ENCODE measurements at places on chromosomes 5 and 9.

- no peak for DNase-seq
These were observed 5.9 kb downstream of the YTHDC2 start for GRCh38 chr5:113519412-113519811.

DNA sequence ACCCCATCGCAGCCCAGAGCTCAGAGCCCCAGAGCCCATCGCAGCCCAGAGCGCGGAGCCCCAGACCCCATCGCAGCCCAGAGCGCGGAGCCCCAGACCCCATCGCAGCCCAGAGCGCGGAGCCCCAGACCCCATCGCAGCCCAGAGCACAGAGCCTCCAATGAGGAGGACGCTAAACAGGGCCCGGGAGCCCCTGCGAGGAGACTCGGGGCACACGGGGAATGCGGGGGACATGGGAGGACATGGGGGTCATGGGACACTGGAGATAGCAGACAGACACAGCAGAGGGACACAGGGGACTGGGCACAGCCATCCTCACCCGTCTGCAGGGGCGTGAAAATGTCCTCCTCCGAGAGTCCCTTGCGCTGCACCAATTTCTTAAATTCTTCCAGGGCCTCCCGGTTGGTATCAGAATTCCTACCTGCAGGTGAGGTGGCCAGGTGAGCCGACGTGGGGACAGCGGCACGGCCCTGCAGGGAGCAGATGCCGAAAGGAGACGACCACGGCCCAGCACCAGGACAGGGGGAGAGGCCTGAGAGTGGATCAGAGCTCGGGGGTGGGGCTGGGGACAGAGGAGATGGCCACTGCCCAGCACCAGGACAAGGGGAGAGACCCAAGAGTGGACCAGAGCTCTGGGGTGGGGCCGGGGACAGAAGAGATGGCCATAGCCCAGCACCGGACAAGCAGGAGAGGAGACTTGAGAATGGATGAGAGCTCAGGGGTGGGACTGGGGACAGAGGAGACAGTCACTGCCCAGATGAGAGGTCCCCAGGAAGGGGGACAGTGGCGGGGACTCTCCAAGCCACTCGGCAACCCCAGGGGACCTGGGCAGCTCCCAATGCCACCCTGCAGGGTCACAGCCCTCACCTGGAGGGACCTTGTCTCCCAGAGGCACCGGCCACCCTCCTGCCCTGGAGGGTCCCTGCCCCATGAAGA is 2.8 kb downstream of the OBP2B start:
- DNase-seq, result no peak

GRCh38 chr5:1089621-1090040 is 22.2 kb downstream of the SLC12A7 start:
- DNase-seq, result no peak

GRCh38 chr9:108150736-108151586 is 661.4 kb upstream of the KLF4 start:
- DNase-seq, result peak; percentile 13

- DNase-seq, result no peak
These were observed 44.8 kb downstream of the ANXA2R start for GRCh38 chr5:42995360-42995751.

DNA sequence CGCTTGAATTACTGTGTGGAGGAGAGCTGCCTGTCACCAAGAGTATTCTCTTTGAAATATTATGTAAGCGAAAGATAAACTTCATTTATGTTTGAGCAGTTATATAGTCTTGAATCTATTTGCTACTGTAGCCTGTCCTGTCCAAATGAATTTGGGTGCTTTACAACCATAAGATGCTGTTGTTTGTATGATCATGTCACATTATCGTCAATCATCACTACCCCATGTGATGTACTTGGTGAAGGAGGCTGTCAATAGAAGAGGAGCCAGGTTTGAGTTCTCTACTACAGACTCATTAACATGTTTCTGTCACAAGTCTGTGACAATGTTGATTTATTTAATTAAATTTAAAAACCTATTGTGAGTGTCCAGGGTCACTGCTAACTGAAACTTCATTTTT is 403.3 kb upstream of the MEF2C start:
- no peak for DNase-seq

DNA sequence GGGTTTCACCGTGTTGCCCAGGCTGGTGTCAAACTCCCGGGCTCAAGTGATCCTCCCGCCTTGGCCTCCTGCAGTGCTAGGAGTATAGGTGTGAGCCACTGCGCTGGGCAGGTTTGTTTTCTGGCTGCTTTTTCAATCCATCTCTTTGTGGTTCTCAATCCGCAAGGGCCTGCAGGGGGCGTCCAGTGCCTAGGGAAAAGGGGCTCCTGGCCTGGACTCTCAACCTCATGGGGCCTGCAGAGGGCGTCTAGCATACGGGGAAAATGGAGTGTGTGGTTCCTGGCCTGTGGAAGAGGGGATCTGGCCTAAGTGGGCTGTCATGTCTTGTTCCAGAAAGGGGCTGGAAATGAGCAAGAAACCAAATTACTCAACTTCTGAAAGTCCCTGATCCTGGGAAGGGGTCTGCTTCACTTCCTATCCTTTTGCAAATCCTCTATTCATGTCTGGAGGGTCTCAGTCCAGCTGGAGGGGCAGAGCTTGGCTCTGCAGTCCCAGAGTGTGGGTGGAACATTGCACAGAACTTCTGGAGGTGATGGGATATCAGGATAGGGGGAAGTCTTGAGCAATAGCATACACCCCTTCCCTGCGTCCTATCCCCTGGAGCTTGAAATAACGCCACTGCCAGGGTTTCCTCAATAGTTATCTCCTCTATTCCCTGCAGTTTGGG is 12.7 kb upstream of the CCL27 start:
- DNase-seq, result no peak

DNA sequence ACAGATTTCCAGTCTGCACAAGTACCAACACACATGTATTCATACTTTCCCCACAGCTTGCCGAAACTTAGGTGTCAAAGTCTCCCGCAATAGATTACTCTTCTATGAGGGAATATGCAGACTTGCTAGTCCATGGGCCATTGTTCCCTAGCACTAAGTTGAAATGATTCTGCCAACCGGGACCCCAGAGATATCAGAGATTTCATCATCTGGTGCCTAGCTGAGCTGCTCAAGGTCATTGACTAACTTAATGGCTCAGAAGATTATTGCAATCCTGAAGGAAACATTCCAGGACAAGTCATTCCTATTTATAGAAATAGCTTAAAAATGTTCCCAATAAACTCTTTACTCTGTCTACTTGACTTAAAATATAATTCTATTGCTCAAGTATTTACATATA is 202.6 kb downstream of the PIK3R1 start:
- no peak for DNase-seq

DNA sequence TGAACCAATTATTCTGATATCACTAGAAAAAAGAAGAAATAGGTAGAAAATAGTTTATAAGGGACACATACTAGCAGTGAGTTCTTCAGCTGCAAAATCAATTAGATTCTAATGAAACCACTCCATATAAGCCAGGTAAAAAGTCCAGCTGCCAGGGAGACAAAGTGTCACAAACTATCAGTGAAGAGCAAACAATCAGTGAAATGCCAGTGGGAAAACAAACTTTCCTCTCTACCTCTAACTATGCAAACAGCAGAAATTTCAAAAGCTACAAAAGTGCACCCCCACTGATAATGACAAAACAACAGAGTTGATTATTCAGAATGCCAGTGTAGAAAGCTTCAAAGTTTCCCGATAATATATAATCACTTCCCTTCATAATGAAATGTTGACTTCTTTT is 637.2 kb upstream of the ITGA1 start:
- DNase-seq, result no peak

DNA sequence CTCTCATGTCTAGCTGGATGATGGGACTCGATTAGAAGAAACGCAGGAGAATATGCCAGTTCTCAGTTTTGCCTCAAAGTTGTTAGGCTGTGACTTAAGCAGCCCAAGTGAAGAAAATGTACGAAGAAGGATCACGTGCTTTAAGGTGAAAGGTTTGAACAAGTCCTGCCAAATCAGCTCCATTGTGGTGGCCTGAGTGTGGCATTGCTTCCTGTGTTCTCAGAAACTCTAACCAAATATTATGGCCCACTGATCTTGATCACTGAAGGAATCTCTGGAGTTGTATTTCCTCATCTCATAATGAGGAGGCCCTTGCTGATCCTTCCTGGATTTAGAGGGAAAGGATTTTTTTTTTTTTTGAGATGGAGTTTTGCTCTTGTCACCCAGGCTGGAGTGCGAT is 44.0 kb downstream of the OTULIN start:
- no peak for DNase-seq

DNA sequence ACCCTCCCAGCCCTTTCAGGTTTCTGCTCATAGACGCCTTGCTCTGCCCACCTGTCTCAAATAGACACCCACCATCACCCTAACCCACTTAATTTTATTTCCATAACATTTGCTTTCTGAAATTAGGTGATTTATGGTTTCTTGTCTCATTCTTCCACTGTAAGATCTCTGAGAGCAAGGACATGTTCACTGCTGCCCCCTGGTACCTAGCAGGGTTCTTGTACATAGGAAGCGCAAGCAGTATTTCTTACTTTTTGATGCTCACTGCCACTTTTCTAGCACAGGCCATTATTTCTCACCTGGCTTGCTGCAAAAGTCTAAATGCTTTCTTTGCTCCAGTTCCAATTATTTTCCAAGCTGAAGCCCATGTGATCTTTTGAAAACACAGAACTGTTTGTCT is 16.8 kb downstream of the C9orf57 start:
- no peak for DNase-seq

DNA sequence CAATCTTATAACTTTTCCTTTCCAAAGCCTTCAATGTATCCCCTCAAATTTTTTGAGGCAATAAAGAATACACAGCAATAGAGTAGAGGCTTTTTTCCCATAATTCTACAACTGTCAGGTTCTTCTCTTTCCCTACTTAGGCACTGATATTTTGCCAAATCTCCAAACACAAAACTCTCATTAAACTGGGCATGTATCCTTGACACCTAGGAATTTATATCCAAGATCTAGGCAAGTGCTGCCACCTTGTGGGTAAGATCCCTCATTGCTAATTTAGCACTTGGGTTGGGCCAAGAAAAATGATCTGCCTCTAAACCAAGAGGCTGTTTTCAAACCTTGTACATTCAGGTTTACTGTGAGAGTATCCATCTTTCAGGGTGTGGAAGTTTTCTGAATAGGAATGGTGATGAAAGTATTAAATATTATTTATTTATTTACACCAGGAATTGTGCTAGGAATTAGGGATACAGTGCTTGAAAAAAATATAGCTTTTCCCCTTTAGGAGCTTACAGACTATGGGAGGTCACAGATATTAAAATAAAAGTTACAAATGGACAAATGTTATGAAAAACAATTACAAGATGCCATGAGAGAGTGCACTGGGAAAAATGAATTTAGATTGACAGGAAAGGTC is 17.6 kb downstream of the TSTD2 start:
- peak; percentile 72 for DNase-seq

GRCh38 chr5:170251462-170251861 is 18.7 kb downstream of the C5orf58 start:
- DNase-seq, result no peak
